CD4-positive, alpha-beta memory T cell (primary cell): ENCODE measurements at places on chromosomes 5 and 9. TPM values are rescaled to one million over a fixed set of nuclear protein-coding genes. Genes with fewer than 3 reads are reported as not detected.

The MAST4 gene
- 25.6 TPM for total RNA-seq

The IRGM gene
- total RNA-seq, result 3.9 TPM

The TMEFF1 gene
- total RNA-seq, result not detected

GRCh38 chr9:72251589-72251988, 102.3 kb downstream of the GDA start:
- no peak overlapping the region for H3K4me3 ChIP-seq
- H3K27me3 ChIP-seq, result peaks cover 3% of the 10 kb centered on the region

The F2RL2 gene
- total RNA-seq, result not detected

- no peak overlapping the region for H3K27ac ChIP-seq
- no peak overlapping the region for H3K4me3 ChIP-seq
- DNase-seq, result peak; percentile 47
- no peaks in the 10 kb centered on the region for H3K36me3 ChIP-seq
- peaks cover 12% of the 10 kb centered on the region for H3K4me1 ChIP-seq
Observed at GRCh38 chr5:140145818-140146522, 20.2 kb downstream of the IGIP start.

GRCh38 chr5:163506726-163507125, 1.3 kb downstream of the MAT2B start:
- H3K36me3 ChIP-seq, result no peaks in the 10 kb centered on the region
- H3K4me1 ChIP-seq, result peaks cover 49% of the 10 kb centered on the region

GRCh38 chr9:3906437-3907213, 380.8 kb upstream of the RFX3 start:
- no peak overlapping the region for H3K4me3 ChIP-seq
- H3K4me1 ChIP-seq, result no peaks in the 10 kb centered on the region
- H3K36me3 ChIP-seq, result no peaks in the 10 kb centered on the region
- DNase-seq, result no peak

The NANS gene
- 22.1 TPM for total RNA-seq

The DMRTA1 gene
- not detected for total RNA-seq

DNA sequence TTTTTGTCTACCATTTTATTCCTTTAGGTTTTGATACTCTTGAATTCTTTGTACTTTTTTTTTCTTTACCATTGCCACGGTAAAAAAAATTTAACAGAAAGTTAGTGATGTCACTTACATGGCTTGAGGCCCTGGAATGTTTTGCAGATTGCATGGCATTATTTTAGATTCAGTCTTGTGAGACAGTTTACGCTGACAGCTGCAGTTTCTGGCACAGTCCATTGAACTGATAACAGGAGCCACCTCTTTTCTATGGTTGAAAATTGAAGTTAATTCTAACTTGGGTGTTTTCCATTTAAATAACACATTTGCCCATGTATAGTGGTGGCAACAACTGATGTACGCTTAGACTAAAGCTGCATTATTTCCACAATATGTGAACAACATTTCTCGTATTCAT, 1028.5 kb downstream of the CDH18 start:
- no peak overlapping the region for H3K27ac ChIP-seq
- DNase-seq, result no peak
- H3K36me3 ChIP-seq, result no peaks in the 10 kb centered on the region
- H3K27me3 ChIP-seq, result no peaks in the 10 kb centered on the region
- no peak overlapping the region for H3K4me3 ChIP-seq

- no peaks in the 10 kb centered on the region for H3K36me3 ChIP-seq
- DNase-seq, result no peak
- H3K27ac ChIP-seq, result no peak overlapping the region
- H3K27me3 ChIP-seq, result no peaks in the 10 kb centered on the region
- H3K4me1 ChIP-seq, result no peaks in the 10 kb centered on the region
Observed at GRCh38 chr9:72577212-72577753, 55.9 kb downstream of the TMC1 start.

The OR1Q1 gene
- not detected for total RNA-seq

- no peaks in the 10 kb centered on the region for H3K36me3 ChIP-seq
- no peak for DNase-seq
- H3K4me1 ChIP-seq, result peaks cover 3% of the 10 kb centered on the region
Observed at GRCh38 chr9:124122321-124122720, 110.8 kb downstream of the LHX2 start.

The CDH9 gene
- not detected for total RNA-seq

GRCh38 chr9:136219276-136219675, 14.3 kb upstream of the LHX3 start:
- H3K4me3 ChIP-seq, result no peak overlapping the region
- peaks cover 26% of the 10 kb centered on the region for H3K4me1 ChIP-seq
- no peaks in the 10 kb centered on the region for H3K27me3 ChIP-seq

DNA sequence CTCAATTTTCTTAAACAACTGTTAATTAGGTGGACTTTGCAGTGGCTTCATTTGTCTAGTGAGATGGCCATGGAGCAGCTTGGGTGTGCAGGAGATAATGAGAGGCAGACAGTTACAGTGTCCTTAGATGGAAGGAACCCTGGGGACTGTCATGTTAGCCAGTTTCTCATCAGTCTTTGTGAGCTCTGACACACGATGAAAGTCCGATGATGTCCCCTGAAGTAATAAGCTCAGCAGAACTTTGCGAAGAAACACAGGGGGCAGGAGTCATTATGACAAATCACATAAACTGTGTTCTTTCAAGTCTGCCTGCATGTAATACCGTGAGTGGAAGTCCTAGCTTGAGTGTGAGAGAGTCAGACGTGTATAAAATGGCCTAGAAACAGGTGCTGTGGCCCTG, 201.8 kb downstream of the DRD1 start:
- H3K27ac ChIP-seq, result no peak overlapping the region
- no peaks in the 10 kb centered on the region for H3K36me3 ChIP-seq
- no peaks in the 10 kb centered on the region for H3K27me3 ChIP-seq
- H3K4me3 ChIP-seq, result no peak overlapping the region

DNA sequence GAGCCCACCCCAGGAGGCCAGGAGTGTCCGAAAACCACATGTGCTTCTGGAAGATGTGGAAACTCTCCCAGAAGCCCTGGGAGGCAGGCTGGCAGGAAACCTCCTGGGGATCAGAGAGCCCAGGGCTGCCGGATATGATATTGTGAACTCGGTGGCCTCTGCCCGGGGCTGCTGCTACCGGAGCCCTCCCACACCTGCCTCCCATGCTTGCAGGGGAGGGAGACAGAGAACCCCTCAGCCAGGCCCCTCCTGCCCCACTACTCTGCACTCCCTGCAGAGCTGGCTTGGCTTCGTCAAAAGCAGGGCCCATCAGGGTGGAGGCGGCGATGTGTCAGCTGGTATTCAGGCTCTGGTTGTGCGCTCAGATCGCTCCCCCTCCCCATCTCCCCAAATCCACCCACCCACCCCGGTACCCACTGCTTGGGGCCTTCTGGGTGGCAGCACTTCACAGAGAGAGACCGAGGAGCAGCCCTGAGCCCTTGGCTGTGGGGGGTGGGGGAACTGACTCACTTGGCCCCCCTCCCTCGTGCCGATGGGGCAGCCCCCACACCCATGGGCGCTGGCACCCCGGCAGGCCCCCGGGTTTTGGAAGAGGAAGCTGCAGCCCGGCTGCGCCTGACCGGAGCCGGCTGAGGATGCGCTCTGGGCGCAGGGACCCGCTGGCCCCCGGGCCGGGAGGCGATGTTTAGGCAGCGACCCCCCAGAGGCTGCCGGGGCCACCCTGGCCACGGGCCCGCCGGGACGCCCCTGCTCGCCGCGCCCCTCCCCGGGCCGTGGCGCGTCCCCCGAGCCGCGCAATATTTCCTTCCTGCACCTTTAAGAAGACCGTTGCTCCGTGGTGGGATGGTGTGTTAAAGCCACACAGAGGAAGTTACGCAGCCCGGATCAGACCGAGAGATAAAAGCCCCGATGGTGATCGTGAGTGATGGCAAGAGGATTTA, 786 bp upstream of the NTNG2 start:
- H3K27ac ChIP-seq, result peak overlapping the region; percentile 19
- peak; percentile 56 for DNase-seq
- no peak overlapping the region for H3K4me3 ChIP-seq
- H3K36me3 ChIP-seq, result no peaks in the 10 kb centered on the region
- peaks cover 12% of the 10 kb centered on the region for H3K27me3 ChIP-seq

DNA sequence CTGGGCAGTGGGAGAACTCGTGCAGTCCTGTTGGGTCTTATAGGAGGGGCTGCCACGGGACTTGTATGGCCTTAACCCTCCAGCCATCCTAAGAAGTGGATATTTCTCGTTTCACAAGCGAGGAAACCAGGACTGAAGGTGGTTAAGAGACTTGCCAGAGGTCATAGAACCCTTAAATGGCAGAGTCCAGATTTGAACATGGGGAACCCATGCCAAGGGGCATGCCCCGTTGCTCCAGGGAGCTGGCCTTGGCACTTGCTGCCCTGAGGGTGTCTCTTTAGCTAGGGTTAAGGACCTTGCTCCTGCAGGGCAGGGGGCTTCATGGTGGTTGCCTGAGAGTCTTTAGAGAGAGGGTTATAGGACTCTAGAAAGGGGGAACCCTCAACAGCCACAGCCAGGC, 63.4 kb downstream of the DAB2IP start:
- no peak overlapping the region for H3K4me3 ChIP-seq
- H3K27me3 ChIP-seq, result no peaks in the 10 kb centered on the region
- H3K36me3 ChIP-seq, result no peaks in the 10 kb centered on the region
- DNase-seq, result no peak

- no peaks in the 10 kb centered on the region for H3K27me3 ChIP-seq
- H3K4me3 ChIP-seq, result no peak overlapping the region
- H3K36me3 ChIP-seq, result no peaks in the 10 kb centered on the region
- no peak for DNase-seq
Observed at GRCh38 chr5:139859013-139859412, 63.4 kb downstream of the PSD2 start.

The PIP5K1B gene
- 0.12 TPM for total RNA-seq
